Activated T-helper 1 cell treated with Interleukin-2 at 50 U/mL for 16 hours (primary cell): ENCODE measurements at places on chromosomes 5 and 9.

GRCh38 chr5:153513156-153513555, 22.7 kb downstream of the GRIA1 start:
- no peak for DNase-seq

DNA sequence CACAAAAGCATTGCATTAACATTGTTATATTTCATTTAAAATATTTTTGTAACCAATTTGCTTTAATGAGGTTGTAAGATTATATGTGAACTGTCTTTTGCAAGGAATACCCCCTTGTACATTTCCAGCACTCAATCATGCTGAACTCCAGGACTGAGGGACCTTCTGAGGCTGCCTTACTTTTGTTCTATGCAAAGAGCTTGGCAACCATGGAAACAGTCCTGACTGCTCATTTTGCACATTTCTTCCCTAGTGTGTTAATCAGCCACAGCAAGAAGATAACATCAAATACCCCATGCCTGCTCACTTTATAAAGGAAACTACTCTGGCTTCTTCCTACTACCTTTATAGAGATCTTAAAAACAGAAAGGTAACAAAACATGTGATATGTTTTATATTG, 355.6 kb upstream of the IZUMO3 start:
- no peak for DNase-seq

- no peak for DNase-seq
Observed at GRCh38 chr5:155394727-155395126, 381.2 kb downstream of the KIF4B start.

DNA sequence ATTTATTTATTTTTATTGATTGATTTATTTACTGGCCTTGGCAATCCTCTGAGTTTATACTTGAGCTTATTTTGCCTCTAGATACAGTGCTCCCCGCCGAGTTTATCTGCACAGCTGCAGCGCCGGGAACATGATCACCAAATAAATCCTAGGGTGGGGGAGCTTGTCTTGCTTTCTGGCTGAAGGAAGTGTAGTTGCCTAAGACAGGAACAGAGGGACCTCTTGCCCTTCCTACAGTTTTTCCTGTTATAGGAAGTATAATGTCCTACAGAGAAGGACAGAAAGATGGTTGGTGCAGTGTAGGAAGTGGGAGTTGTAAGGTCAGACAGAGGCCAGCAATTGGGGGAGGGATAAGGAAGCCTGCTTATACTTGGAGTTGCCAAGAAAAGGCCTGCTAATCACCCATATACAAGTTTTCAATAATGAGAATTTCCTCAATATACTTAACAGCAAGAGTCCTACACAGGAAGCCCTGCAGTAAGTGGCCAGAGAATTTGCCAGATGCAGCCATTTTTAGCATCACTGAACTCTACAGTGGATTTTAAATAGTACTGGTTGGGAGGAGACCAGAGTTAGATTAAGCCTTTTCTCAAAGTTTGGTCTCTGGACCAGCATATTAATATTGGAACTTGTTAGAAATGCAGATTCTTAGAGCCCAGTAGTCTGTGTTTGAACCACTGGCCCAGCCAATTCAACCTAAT, 7.7 kb downstream of the AOPEP start:
- DNase-seq: no peak

- no peak for DNase-seq
Observed at GRCh38 chr9:111838439-111838838, 43.7 kb upstream of the SHOC1 start.

- DNase-seq: no peak
Observed at GRCh38 chr5:1546556-1546955, 22.8 kb upstream of the LPCAT1 start.

DNA sequence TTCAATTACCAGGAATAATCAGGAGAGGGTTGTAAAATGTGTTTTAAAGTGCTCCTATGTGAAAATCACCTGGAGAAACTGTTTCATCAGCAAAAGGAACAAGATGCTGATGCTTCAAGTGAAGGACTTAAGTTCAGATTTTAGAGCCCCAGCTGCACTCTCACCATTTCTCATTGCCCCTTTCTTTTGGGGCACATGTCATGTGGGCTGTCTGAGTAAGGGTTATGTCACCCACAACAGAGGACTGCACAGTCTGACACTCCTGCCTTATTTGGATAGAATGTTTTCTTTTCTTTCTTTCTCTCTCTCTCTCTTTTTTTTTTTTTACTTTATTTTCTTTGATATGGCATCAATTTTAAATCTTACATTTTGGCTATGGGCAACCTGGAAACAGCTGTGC, 204.1 kb upstream of the EFNA5 start:
- DNase-seq: no peak

- DNase-seq: no peak
Observed at GRCh38 chr9:86908261-86908660, 39.0 kb downstream of the GAS1 start.

DNA sequence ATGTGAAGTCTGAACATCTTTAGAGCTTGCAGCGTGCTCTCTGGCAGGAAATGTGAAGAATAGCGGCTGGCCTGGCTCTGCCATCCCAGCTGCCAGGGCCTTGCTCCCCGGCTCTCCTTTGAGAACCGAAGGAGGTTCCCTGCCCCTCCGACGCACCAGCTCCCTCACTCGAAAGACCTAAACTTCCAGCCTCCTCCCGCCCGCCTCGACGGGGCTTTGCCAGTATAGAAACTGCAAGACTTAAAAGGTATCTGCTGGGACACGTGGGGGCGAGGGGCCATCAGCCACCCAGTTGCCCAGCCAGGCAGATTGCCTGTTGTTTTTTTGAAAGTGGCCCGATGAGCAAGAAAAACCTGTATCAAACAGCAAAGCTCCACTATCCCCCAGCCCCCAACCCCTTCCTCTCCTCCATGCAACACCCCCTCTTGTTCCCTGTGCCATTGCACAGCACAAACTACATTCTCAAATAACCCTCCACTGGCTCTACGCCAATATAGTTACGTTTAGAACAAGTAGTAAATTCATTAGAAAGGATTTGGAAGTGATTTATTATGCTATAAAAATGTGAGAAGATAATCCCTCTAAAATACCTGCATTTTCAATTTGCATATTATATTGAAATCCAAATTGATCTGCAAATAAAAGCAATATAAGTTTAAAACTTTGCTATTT, 331.9 kb downstream of the MED10 start:
- no peak for DNase-seq

DNA sequence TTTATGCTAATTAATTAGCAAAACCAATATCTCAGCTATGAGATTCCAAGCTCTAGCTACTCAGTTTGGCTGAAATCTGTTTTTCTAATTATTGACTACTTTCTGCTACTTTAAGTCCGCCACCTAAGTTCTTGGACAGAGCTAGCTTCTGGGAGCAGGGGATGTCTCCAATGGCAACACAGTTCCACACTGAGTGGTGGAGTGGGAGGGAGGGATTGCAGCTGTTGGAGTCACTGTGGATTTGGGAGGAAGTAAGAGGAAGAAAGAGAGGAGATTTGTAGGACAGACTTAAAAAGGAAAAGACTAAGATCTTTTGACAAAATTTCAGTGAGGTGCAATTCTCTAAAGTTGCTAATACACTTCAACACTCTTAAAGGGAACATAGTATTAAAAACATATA, 450.8 kb downstream of the NFIB start:
- DNase-seq: no peak

- no peak for DNase-seq
Observed at GRCh38 chr9:136021171-136021871, 60.1 kb upstream of the UBAC1 start.

GRCh38 chr9:38250279-38251035, 142.0 kb upstream of the ALDH1B1 start:
- DNase-seq: no peak

DNA sequence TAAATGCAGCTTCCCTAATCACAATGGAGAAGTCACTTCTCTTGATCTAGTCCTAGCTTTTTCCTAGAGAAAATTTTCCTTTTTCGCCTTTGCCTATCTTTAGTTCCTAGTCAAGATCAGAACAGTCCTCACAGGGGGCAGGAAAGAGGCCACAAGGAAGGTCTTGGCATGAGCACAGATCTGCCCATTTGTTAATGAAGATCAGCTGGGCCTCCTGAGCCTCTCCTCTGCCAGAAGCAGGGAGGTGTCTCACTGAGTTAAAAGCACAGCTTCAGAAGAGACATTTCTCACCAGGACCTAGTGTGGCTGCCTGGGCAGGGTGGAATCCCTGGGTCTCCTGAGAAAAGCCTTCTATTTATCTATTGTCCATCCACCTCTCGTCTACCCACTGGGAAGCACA, 357.8 kb downstream of the TMEM38B start:
- DNase-seq: no peak

DNA sequence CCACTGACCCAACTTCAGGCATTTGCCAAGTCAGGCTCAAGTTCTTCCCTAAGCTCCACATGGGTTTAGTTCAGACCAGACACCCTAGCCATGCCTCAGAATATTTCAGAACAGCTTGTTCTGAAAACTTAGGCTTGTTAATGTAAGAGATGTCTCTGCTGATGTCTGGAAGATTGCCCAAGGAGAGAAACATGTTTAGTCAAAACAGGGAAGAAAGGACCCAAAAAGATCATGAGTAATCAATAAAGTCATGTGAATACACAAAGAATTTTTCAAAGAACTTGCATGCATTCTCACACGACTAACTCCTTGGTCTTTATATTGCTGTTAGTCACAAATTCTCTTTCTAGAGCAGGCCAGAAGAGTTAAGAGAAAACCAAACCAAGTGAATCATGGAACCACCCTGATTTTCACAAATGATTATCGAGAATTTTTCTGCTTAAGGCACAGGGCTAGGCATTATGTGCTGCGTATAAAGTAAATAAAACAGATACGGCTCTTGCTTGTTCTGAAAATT, 158.1 kb upstream of the HMHB1 start:
- no peak for DNase-seq

DNA sequence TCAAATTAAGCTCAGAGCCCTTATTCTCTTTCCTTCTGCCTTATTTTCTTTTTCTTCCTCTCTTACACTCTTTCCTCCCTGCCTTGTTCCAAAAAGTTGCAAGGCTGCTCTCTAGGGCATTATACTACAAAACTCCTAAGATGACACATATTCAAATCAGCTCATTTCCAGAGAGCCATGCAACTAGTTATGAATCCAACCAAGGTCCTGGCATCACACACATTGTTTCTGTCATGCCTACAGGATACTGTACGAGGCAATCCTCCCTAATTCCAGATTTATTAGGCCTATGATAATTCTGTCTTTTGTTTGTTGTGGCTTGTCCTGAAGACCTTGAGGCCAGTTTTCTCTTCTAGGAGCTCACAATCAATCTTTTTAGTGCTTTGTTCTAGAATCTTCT, 87.0 kb upstream of the TBCA start:
- no peak for DNase-seq

GRCh38 chr9:87909310-87910041, 8.3 kb upstream of the SPATA31C1 start:
- DNase-seq: no peak
